ENCODE measurements at places on chromosomes 6 and 20.

GRCh38 chr6:155077784-155078183 lies 82.7 kb downstream of the TIAM2 start:
- no peak for DNase-seq

DNA sequence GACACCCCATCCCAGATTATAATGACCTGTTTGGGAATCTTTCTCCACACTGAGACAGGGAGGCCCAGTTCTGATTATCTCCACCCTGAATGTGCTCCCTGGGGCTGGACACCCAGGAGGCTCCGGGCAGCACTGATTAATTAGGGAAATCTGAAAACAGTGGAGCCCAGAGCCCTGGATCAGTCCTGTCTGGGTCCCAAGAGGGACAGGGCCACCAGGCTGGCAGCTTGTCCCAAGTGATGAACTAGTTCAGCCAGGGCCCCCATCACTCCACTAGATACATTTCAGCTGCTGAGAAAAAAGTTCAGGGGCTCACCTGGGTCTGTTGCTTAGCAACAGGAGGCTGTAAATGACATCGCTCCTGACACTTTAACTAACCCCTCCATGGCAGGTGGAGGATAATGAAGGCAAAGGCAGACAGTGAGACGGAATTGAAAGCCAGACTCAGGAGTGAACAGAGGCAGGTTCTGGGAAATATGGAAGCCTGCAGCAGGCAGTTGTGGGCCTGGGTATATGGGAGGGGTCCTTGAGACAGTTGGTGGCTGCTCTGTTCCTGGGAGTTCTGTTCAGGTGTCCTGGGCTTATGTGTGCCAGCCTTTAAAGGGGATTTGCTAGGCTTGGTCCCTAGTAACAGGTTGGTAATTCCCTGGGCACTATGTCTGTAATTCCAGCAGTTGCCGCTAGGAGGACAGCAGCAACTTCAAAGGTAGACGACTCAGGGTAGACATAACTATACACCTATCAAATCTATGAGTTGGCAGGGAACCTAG lies 78.3 kb upstream of the CTNNBL1 start:
- no peak for DNase-seq

GRCh38 chr20:19554666-19555065 lies 203.4 kb upstream of the RIN2 start:
- no peak for DNase-seq

GRCh38 chr6:129235167-129236000 lies 352.4 kb downstream of the LAMA2 start:
- DNase-seq, result no peak

GRCh38 chr20:48846516-48847492 lies 19.0 kb upstream of the PREX1 start:
- DNase-seq, result no peak

- DNase-seq, result no peak
These were observed 177.2 kb upstream of the DTNBP1 start for GRCh38 chr6:15839969-15840541.

DNA sequence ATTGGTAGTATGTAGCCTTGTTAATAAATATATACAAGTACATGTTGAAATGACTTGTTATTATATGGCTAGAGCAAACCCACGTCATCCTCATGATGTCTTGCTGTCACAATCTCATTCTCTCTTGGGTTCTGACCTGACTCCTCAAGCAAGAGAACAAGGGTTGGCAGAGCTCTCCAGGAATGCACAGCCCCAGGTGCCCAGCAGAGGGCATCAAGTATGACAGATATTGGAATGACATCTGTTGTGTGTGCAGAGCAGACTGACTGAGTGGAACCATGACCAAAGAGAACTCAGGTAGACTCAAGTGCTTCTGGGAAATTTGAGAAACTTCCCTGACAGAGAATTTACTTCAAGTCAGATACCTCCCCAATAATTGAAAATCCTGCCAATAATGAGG lies 90.6 kb downstream of the PAX1 start:
- DNase-seq, result no peak

GRCh38 chr6:166222631-166223030 lies 55.0 kb upstream of the TBXT start:
- DNase-seq, result no peak

- DNase-seq, result no peak
These were observed 99.1 kb downstream of the ADGB start for GRCh38 chr6:146697921-146698320.

DNA sequence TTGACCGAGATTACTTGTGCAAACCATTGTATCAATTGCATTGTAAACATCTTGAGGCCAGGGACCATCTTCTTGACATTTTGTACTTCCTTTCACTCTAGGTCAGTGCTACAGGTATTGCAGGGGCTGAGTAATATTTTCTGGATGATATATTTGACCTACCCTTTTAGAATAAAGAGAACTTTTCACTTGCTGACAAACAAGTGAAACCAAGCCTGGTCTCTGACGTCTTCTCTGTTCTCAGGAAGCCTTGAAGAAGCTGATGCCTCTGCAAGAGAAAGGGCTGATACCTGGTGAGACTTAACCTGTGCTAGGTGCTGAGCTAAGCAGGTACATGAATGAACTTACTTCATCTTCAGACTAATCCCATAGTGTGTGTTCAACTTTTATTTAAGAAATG lies 60.5 kb upstream of the GGTLC1 start:
- no peak for DNase-seq

GRCh38 chr20:13839421-13840092 lies 54.7 kb downstream of the NDUFAF5 start:
- DNase-seq, result no peak

GRCh38 chr6:115838763-115839401 lies 221.8 kb downstream of the FRK start:
- DNase-seq, result no peak

DNA sequence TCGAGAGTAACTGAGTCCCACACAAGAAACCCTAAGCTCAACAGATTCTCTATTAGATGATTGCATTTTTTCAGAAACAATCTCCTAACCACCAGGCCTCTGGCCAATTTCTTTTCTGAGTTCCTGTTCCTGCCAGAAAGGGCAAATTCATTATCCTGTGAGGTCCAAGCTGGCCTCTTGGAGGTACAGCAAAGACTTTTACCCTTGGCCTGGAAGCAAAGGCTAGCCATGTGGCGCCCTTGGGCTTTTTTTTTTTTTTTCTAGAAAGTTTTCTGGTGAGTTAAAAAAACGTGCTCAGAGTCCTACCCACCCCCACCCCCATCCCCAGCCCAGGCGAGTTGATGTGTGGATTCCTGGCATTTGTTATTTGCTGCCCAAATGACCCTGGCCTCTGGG lies 59.0 kb upstream of the EEF1A1 start:
- no peak for DNase-seq
